ENCODE measurements at places on chromosomes 4 and X.

DNA sequence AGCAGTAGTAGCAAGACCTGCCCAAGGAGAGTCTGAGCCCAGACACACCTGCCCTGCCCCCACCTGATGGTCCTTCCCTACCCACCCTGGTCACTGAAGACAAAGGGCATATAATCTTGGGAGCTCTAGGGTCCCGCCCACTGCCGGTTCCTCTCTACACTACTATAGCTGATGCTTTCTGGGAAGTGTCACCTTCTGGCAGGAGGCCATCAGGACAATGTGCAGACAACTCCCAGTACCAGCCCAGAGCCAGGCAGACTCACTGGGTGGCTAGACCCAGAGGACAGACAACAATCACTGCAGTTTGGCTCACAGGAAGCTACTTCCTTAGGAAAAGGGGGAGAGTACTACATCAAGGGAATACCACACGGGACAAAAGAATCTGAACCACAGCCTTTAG, 312.7 kb downstream of the SPRY1 start:
- no peak for DNase-seq

- DNase-seq, result no peak
Measured at GRCh38 chr4:143253166-143253565, 68.4 kb downstream of the USP38 start.

DNA sequence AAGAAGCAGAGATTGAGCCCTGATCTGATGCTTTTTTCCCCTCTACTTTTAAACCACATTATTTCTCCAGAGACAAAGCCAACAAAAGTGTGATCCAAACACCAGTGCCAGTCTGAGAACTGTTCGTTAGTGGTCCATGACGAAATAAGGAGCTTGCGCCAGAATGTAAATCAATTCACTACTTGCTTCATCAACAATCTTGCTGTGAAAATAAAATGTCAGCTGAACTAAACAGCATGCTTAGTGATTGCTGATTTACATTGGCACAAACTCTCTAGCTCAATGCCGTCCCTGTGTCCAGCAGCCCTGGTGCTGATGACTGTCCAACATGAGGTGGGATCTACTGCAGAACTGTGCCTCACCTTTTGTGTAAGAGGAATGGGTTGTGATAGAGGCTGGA, 71.3 kb downstream of the SOX3 start:
- no peak for DNase-seq

- DNase-seq, result no peak
Measured at GRCh38 chrX:6449946-6450345, 85.0 kb downstream of the VCX3A start.

DNA sequence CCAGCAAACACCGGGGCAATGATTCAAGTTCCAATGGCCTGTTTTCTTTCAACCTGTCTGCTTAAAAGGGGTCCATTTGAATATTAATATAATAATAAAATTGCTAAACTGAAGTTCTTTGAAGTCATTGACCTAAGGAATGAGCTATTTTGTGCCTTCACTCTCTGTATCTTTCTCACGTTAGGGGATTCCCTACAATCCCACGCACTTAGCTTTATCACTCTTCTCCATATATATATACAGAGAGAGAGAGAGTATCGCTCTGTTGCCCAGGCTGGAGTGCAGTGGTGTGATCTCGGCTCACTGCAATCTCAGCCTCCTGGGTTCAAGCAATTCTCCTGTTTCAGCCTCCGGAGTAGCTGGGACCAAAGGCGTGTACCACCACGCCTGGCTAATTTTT, 83.9 kb upstream of the NWD2 start:
- DNase-seq, result no peak

- no peak for DNase-seq
Measured at GRCh38 chr4:27206009-27206408, 345.4 kb downstream of the STIM2 start.

GRCh38 chrX:12153741-12154140, 15.5 kb downstream of the FRMPD4 start:
- no peak for DNase-seq

DNA sequence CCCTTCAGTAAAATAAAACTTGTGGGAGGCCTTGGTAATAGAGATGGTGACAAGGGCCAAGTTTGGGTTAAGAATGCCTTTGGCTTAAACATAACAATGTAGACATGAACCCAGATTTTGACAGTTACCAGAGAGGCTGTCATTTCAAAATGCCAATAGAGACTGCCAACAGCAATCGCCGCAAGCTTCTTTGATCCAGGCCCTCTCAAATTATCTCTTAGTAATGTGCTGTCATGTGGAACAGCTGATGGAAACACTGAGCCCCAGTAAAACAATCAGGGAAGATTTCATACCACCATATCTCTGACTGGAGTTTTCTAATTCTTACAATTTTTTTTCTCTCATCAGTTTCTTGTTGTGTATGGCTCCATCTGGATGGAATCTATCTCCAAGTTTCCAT, 80.5 kb downstream of the ZNF330 start:
- DNase-seq, result no peak

GRCh38 chr4:180363815-180364214, 1879.4 kb upstream of the TENM3 start:
- no peak for DNase-seq

- no peak for DNase-seq
Measured at GRCh38 chr4:151709587-151709986, 51.2 kb downstream of the GATB start.

GRCh38 chr4:124037236-124037635, 640.6 kb downstream of the SPRY1 start:
- no peak for DNase-seq

GRCh38 chrX:29922607-29923006, 292.8 kb upstream of the MAGEB2 start:
- DNase-seq, result no peak

DNA sequence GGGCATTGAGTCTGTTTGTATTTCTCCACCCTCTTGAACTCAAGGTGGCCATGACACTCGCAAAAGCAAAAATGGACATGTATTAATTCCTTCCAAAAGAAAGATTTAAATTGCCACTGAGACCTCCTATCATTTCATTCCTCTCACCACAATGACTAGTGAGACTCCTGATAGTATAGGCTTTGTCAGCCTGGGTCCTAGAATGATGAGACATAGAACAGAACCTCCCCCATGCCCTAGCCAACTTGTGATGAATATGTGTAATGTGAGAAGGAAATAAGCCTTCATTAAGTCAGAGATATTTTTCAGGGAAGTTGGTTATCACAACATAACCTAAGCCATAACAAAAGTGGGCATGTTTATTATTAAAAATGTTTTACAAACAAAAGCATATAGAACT, 62.5 kb downstream of the ASB9 start:
- no peak for DNase-seq

- DNase-seq, result no peak
Measured at GRCh38 chrX:78574306-78574705, 84.8 kb downstream of the RTL3 start.

DNA sequence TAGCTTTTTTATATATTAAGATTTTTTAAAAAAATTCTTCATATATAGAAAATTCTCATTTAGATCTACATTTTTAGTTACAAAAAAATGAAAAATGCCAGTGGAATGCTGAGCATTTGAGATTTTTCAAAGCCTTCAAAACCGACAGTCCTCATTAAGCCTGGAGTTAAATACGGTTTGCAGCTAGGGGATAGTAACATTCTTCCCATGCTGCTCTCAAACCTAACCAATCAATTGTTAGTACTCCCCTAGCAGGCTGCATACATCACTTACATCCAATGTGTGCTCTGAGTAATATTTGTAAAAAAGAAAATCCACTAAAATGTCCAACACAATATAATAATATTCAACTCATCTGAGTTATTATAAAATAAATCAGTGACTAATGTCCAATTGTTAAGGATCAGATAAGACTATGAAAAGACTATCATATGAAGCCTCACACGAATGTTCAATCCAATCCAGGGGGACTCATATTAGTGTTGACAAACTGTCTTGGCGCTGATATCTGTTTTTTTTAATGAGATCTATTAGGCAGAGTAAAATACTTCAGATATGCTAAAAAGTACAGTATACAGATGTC, 227.6 kb upstream of the MAB21L2 start:
- no peak for DNase-seq

- no peak for DNase-seq
Measured at GRCh38 chr4:185205697-185206342, 2.0 kb upstream of the CFAP97 start.

DNA sequence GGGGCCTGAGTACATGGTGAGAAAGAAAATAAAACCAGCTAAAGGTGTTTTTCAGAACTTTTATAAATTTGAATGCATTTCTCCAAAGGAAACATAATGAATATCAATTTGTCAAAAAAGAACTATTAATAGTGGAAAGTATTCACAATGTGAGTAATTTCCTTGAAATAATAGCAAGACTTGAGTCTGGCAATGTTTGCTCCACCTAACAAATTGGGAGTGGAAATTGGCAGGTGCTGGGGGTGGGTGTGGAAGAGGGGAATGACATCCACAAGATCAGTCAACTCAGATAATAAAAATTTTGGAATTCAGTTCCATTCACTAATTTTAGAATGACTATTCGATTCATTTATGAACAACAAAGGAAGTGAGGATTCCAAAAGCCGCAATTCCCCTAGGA, 884.8 kb upstream of the SLIT2 start:
- DNase-seq, result no peak

- DNase-seq, result no peak
Measured at GRCh38 chr4:121227341-121227792, 63.2 kb upstream of the TNIP3 start.
